Renal pelvis (tissue), 12 donors: ENCODE measurements at places on chromosomes 12 and 14. TPM values are rescaled to one million over a fixed set of nuclear protein-coding genes. Genes with fewer than 3 reads are reported as not detected.

WNT1 gene
- not detected for polyA plus RNA-seq

RNASE4 gene
- polyA plus RNA-seq = 1.3 TPM

GRIN2B gene
- 1.3 TPM for polyA plus RNA-seq

TTC9 gene
- polyA plus RNA-seq = 4.1 TPM

- no peak for DNase-seq
Observed at GRCh38 chr14:65035049-65035448, 48.4 kb downstream of the FNTB start.

DNA sequence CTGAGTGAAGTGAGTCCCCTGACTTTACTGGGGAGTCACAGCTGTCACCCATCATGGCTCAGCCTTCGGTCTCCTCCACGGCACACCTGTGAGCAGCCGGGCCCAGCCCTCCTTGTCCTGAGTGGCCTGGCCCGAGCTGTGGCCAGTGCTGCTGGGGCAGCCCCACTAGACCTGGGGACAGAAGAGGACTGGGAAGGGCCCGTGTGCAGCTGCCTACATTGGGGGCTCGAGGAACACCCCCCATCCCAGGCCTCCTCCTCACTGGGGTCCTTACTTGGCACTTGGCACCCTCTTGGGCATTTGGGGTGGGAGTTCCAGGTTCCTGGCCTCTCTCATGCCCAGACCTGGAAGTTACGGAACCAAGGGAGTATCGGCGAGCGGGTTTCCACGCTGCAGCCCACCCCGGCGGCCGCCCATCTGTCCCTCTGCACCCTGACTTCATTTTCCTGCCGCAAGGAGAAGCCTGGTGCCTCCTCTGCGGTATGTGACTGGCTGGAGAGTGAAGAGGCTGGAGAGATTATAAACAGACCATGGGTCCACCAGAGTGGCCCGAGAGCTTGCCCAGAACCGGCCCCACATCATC, 179.7 kb downstream of the KIF26A start:
- DNase-seq = no peak

GRCh38 chr14:63432228-63432627, 110.9 kb downstream of the PPP2R5E start:
- DNase-seq = no peak

GRCh38 chr14:25537846-25538455, 488.0 kb upstream of the STXBP6 start:
- no peak for DNase-seq

- DNase-seq = no peak
Observed at GRCh38 chr12:31728289-31728916, 418 bp downstream of the AMN1 start.

- peak; percentile 8 for DNase-seq
Observed at GRCh38 chr12:74111688-74112360, 425.8 kb upstream of the ATXN7L3B start.

- DNase-seq = no peak
Observed at GRCh38 chr14:89660166-89660565, 243.1 kb upstream of the FOXN3 start.

DNA sequence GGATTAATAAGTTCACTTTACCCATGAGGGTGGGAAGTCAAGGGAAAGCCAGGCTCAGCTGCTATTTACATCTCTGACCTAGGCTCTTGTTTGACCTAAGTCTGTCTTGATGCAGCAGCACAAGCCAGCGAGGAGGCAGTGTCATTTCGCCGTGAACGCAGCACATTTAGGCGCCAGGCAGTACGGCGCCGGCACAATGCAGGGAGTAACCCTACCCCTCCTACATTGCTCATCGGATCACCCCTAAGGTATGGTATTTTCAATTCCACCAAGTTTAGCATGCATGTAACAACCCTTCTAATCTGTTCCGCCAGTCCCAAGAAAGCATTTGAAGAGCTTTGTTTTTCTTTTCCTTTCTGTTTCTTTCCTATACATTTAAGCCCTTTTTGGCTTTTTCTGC, 81.2 kb downstream of the PCNX1 start:
- DNase-seq = no peak

DNA sequence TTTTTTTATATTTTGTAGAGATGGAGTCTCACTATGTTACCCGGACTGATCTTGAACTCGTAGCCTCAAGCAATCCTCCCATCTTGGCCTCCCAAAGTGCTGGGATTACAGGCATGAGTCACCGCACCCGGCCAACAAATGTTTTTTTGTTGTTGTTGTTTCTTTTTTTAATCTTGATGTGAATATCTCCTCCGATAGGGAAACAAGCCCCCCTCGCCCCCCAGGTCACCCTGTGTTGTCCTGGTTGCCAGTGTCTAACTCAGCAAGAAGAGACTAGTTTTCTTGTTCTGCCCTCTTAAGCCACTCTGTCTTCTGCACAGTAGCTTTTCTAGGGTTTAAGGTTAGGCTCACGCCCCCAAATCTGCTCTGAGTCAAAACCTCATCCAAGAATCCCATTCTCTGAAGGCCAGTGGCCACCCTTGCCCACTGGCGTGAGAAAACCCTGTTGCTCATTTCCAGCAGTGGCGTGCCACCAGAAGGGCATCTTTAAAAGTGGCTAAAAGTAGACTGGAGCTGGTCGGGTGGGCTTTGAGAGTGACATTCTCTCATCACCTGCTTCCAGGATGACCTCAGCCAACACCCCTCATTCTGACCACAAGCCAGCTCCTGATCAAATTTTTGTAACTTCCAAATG, 42.7 kb downstream of the C14orf132 start:
- no peak for DNase-seq

DNA sequence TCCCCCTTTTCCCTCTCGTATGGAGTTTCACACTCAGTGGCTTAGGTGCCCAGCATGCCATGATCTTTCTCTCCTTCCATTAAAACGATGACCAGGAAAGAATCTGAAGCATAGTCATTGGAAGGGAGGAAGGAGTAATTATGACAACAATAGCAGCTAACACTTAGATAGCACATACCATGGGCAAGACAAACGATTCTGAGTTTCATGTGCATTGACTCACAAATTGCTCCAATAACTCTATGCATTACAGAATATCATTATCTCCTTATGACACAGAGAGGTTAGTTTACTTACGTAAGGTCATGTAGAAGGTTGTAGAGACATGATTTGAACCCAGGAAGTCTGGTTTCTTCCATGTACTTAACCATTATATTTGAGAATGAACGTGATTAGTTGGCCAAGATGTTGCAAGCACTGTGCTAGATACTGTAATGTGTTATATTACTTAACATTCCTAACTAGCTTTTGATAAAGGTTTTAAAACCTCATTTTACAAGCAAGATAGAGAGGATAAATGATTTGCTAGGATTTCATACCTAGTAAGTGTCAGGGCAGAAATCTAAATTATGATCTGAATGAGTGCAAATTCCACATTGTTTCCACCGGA, 162.4 kb downstream of the CAND1 start:
- DNase-seq = no peak

DNA sequence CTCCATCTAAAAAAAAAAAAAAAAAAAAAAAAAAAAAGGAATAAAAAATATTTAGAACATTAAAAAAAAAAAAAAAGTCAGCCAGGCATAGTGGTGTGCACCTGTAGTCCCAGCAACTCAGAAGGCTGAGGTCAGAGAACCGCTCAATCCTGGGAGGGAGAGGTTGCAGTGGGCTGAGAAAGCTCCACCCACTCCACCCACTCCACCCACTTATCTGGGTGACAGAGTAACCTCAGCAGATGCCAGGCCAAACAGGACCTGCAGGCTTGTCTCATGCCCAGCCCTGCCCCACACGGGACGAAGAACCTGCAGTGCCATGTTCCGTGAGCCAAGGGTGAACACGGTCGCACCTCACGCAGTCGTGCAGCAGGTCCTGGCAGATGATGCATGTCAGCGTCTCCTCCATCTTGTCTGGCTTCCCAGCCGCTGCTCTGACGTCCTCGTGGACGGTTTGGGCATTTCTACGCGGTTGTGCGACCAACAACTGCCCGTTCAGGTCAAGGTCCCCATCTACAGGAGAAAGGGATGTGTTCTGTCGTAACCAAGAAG, 28.6 kb downstream of the CHFR start:
- DNase-seq = no peak

- no peak for DNase-seq
Observed at GRCh38 chr12:28552251-28552970, 362.2 kb downstream of the CCDC91 start.

DNA sequence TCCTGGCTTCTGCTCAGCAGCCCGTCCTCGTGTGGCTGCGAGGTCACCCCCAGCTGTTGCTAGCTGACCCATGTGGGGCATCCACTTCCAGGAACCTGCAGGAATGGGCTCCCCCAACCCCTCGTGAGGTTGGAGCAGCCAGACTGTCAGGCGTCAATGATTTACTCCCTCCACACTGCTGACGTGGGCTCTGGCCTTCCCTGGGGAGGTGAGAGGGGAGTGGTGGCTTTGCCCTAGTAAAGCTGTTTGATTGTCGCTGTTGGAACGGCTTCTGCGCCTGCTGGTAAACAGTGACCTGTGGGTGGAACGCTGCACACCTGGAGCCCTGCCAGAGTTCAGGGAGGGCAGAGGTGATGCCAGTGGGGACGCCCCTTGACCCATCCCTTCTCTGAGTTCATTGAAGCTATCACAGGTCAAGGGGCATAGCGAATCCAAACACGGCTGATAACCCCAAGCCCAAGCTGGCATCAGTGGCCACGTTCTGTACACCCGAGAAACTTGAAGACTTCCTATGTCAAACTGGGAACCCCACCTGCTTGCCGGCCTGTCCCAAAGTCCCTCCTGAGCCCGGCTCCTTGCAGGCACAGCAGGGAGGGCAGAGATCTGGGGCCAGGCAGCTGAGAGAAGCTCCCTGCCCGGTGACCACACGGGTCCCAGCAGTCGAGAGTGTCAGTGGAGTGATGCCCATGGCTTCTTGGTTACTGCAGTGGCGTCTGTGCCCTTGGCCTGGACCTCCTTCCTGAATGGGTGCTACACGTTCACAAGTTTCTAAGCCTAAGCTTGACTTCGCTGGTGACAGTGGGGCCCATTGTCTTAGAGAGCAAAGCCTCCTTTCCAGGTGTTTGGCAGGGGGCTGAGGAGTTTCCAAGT, 2.7 kb downstream of the ASPG start:
- DNase-seq = no peak

DNA sequence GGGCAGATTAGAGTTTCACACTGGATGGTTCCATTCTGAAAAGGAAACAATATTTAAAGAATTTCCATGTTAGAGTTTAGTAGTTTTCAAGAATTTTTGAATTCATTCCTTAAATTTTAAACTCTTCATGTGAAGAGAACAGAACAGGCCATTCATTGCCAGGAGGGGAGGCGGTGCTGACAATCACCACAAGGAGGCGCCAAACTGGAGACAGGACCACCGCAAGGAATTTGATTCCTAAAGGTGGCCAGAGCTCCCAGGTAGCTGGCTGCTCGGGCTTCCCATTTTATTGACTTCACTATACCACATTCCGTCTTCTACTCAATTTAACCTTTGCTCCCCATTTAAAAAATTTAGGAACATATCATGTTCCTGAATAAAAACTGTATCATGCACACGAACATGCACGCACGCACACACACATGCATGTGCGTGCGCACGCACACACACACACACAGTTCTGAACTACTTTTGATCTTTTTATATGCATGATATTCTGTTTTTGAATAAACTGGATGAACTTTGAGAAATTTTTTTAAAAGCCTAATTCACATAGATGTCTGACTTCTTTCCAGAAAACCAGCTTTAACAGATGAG, 101.2 kb downstream of the NELL2 start:
- no peak for DNase-seq
